ENCODE measurements at places on chromosomes 7 and 10. TPM values are rescaled to one million over a fixed set of nuclear protein-coding genes. Genes with fewer than 3 reads are reported as not detected.

GRCh38 chr7:28630350-28630749 is 218.0 kb downstream of the CREB5 start:
- DNase-seq = no peak

DNA sequence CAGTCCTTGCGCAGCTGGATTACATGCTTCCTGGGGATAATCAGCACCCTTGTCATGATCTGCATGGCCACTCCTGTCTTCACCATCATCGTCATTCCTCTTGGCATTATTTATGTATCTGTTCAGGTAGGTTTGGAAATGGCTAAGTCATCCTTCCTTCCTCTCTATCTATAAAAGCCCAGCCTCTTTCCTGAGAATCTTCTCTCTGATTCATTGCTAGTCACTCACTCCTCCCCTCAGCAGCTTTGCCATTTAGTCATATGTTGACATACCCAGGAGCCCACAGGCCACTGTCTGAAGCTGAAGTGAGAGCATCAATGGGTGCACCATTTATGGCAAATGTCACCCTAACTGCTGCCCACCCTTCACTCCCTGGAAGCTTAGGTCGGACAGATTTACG is 52.0 kb downstream of the ABCC2 start:
- DNase-seq = no peak

- DNase-seq = no peak
Observed at GRCh38 chr7:113918946-113919345, at the start of gene PPP1R3A. Gene PPP1R3A (minus strand): TSS chr7:113919009. CDS start chr7:113918996, 13 bp downstream.

DNA sequence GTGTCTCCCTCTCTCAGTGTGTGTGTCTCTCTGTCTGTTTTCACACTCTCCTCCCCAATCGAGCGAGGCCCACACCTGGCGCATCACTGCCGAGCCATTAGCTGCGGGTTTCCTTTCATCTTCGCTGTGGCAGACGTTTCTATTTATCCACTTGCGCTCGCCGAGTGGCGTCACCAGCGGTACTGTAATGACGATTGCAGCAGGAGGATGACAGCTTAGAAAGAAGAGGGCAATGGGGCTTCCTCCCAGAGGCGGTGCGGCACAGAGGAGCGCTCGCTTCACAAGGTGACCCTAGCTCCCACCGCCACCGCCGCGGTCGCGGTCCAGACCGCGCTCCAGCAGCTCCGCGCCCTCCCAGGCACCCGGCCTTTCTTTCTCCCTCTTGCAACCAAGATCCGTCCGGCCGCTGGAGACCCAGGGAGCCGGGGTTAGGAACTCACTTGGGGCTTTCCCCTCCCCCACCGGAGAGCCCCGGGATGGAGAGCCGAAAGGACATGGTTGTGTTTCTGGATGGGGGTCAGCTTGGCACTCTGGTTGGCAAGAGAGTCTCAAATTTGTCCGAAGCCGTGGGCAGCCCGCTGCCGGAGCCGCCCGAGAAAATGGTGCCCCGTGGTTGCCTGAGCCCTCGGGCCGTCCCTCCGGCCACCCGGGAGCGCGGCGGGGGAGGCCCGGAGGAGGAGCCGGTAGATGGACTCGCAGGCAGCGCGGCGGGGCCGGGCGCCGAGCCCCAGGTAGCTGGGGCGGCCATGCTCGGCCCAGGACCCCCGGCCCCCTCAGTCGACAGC is at the start of gene EVX1:
EVX1 (plus strand) TSS at position 248 of the 785 bp plus-strand sequence; CDS start at position 477, 229 bp downstream.
- DNase-seq = no peak

- no peak for DNase-seq
Observed at GRCh38 chr10:71259815-71260501, 47.6 kb downstream of the UNC5B start.

- DNase-seq = no peak
Observed at GRCh38 chr7:128909625-128910568, 612 bp downstream of the KCP start.

GRCh38 chr10:117955176-117955575 is 91.6 kb downstream of the RAB11FIP2 start:
- no peak for DNase-seq

Gene ZMYND11
- polyA plus RNA-seq = 54.6 TPM

Gene KIAA1217
- polyA plus RNA-seq = 18.3 TPM

Gene SMIM30
- polyA plus RNA-seq = 378 TPM

Gene AKR1C8
- polyA plus RNA-seq = 0.46 TPM

Gene NKX2-3
- polyA plus RNA-seq = not detected

Data from heart left ventricle (tissue), 16 donors.